Stimulated activated CD8-positive, alpha-beta memory T cell treated with anti-CD3 and anti-CD28 coated beads, Interleukin-15, amount 100 ng/mL, for 48 hours (primary cell): ENCODE measurements at places on chromosomes 4 and X.

DNA sequence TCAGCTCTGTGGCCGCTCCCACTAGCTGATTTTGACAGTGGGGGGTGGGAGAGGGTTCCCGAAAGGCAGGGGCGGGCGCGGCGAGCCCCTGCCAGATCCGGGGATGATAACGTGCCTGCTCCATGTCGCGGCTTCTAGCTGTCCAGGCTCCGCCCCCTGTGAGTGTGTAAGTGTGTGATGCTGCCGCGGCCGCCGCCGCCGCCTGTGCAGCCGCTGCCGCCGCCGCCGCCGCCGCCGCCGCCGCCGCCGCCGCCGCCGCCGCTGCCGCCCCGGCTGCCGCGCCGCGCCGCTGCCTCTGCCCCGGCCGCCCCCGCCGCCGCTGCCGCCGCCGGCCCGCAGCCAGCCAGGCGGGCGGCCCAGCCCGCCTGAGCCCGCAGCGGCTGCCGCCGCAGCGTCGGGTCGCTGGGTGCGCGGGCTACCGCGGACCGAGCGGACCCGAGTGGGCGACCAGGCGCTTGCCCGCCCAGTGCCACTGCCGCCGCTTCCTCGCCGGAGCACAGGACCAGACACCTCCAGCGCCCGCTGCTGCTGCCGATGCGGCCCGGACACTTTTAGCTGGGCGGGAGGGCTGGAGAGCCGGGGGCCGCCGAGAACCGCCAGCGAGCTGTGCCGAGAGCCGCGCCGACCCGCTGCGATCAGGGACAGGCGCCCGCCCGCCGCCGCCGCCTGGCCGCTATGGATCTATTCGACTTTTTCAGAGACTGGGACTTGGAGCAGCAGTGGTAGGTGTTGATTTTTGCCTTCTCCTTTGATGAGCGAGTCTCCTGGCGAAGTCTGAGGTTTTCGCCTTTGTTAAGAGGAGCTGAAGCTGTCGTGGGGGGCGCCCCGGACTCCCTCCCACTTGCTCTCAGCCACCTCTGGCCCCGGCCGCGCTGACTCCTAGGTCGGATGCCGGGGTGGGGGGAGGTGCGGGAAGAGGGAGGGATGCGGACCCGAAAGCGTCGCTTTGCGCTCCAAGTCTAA lies at the start of gene AFF2:
TSS of gene AFF2 (plus strand) at position 195 of the 963 bp plus-strand sequence. CDS start at position 676, 481 bp downstream.
- peak; percentile 20 for DNase-seq

- no peak for DNase-seq
Measured at GRCh38 chrX:72479324-72480274, 93.0 kb downstream of the HDAC8 start.

DNA sequence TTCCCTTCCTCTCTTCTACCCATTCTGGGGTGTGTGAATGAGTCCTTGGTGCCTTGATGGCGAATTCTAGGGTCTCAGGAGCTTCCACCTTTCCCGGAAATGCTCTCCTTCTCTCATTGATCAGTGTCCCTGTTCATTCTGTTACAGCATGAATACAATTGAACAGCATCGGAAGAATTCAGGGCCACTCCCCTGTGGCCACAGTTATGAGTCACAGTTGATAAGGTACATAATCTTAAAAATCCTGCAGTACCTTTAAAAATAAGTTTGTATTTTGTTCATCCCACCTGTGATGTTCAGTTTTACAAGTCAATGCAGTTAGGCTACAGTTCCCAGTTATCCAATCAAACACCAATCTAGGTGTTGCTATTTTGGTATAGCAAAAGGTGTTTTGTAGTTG lies 47.3 kb upstream of the FAM9A start:
- no peak for DNase-seq

GRCh38 chr4:155659176-155659575 lies 7.5 kb upstream of the GUCY1A1 start:
- no peak for DNase-seq

GRCh38 chr4:143241892-143242291 lies 57.2 kb downstream of the USP38 start:
- DNase-seq = no peak

- DNase-seq = no peak
Measured at GRCh38 chr4:69523385-69524132, 27.9 kb upstream of the UGT2B4 start.

DNA sequence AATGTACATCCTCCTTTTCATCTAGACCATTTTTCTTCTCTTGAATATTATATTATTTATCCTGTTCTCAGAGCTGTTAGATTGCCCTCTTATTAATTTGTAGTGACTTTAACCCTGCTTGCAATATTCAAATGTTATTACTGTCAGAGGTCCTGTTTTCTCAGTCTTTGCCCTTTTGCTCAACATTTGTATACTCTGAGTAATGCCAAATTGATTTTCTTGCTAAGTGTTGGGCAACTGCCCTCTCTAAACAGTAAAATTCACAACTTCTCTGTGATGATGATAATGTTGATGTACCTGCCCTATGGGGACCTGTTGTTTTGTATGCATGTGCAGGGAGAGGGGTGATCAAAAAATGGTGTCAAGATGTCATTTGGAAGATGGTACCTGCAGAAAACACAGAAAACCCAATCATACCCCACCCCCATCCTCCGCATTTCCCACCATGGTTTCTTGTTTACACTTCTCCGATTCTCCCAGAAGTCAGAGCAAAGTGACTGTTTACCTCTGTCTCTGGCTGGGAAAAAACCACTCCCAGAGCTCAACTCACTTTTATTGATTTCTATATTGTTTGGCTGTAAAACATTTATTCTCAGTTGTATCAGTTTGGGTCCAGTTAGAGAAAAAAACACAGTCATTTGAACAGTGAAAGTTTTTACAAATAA lies 694.0 kb downstream of the IL1RAPL1 start:
- DNase-seq = no peak

- DNase-seq = no peak
Measured at GRCh38 chr4:55012363-55013230, 112.8 kb downstream of the KDR start.

DNA sequence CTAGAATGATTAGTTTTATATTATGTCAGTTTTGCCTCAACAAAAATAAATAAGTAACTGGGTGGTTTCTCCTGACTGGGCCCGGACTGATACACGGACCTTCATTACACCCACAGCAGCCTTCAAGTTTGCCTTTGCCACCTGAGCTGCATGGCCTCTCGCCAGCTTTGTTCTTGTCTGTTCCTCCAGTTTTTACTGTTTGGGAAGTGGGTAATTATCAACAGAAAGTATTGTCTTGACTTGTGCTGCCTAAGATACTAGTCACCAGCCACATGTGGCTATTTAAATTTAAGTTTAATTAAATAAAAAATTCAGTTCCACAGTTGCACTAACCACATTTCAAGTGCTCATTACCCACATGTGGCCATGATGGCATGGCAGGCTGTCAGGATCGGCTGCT lies 74.7 kb upstream of the INTU start:
- DNase-seq = no peak

DNA sequence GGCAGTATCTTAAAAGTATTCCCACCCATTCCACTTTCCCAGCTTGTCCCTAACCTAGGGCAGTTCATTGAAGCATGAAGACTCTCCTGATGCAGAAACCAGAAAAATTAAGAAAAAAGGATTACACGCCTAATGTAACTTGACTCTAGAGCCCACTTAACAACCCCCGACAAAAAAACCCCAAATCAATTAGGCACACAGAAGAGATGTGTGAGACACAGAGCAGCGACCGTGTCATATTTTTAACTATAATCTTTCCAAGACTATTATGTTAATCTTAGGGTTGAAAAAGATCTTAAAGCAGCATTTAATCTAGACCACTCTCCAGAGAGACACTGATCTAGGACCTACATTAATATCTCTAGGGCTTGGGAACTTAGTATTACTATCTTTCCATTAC lies 1.3 kb downstream of the YTHDC1 start:
- no peak for DNase-seq

- no peak for DNase-seq
Measured at GRCh38 chr4:19375931-19376330, 875.8 kb upstream of the SLIT2 start.

DNA sequence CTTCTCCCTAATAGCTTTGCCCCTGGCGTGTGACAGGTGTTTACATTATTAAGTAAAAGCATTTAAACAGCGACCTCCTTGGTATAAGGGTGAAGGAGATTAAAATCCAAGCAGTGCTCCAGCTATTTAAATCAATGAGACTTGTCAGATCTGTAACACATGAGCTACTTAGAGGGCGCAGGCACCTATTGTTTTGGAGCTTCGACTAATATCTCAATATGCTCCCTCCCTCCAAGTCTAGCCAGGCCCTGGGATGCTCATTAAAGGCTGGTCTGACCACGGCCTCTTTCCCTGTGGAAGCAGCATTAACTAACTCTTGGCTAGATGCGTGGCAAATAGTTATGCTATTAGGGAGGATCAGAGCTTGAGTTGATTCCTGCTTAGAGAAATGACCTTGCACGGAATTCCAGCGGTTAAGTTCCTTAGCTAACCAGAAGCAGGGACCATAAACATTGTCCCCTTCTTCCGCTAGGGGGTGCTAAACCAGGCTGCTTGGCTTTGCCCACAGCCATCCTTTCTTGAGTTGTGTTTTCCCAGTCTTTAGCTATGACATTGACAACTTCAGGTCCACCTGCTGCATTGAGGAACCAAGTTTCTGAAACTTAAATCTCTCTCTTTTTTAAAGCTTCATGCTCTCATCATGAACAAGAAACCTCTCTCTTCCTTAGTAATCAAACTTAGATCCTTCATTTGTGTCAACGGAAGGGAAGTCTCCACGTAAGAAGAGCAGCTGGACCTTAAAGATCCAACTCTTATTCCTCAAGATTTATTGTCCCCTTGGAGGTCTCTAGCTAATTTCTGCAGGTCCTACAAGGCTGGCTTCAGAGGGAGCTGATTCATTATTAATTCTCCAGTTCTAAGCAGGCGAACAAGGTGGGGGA lies 80.7 kb upstream of the IGFBP7 start:
- DNase-seq = no peak

- DNase-seq = no peak
Measured at GRCh38 chr4:48986654-48987164, 634 bp downstream of the CWH43 start.

GRCh38 chr4:18881556-18881955 lies 860.0 kb upstream of the LCORL start:
- no peak for DNase-seq

DNA sequence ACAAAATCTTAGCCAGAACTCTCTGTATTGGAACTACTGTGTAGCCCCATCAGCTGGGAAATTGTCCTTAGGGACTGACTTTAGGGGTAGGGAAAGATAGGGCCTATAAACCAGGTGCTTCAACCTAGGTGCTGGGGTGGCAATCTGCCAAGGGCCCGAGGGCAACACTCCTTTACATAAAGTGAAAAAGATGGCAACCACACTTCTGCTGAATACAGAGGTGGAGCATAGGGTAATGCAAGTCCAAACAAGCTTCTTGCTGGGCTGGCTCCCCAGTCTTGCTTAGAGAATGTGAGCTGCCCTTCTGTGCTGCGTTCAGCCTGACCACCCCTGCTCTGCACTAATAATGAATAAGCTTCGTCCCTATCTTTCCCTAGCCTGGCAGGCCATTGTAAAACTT lies 9.8 kb downstream of the ZBTB33 start:
- no peak for DNase-seq

GRCh38 chr4:57504139-57504538 lies 394.0 kb upstream of the IGFBP7 start:
- DNase-seq = no peak

DNA sequence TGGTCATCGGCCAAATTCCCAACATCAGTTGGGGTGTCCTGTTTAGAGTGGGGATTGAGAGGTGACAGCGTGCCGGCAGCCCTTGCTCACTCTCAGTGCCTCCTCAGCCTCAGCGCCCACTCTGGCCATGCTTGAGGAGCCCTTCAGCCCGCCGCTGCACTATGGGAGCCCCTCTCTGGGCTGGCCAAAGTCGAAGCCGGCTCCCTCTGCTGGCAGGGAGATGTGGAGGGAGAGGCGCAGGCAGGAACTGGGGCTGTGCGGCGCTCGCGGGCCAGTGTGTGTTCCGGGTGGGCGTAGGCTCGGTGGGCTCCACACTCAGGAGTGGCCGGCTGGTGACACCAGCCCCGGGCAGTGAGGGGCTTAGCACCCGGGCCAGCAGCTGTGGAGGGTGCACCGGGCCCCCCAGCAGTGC lies 7.1 kb upstream of the CENPU start:
- DNase-seq = no peak

- DNase-seq = no peak
Measured at GRCh38 chr4:116005806-116006088, 892.3 kb upstream of the NDST4 start.

GRCh38 chr4:156098805-156099204 lies 145.1 kb upstream of the CTSO start:
- no peak for DNase-seq

- no peak for DNase-seq
Measured at GRCh38 chrX:142251202-142251601, 46.1 kb upstream of the MAGEC2 start.

- DNase-seq = no peak
Measured at GRCh38 chrX:71533851-71534561, 1.1 kb downstream of the OGT start.

DNA sequence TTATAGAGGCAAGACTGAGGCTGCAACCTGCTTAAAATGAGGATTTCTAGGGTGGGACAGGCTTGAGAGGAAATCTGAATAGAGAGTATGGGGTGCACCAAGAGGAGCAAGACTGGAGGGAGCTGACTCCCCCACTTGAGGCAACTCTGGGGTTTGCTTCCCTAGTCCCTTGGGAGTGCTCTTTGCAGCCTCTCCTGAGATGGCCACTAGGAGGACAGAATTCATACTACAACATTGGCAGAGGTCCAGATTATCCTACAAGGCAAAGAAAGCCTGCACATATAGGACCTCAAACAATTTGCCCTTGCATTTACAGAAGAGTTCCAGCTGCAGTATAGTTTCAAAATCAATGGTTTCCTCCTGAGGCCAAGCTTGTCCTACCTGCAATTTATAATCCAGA lies 830.9 kb downstream of the TECRL start:
- DNase-seq = no peak

- DNase-seq = no peak
Measured at GRCh38 chrX:153889123-153889522, 3.1 kb upstream of the L1CAM start.

DNA sequence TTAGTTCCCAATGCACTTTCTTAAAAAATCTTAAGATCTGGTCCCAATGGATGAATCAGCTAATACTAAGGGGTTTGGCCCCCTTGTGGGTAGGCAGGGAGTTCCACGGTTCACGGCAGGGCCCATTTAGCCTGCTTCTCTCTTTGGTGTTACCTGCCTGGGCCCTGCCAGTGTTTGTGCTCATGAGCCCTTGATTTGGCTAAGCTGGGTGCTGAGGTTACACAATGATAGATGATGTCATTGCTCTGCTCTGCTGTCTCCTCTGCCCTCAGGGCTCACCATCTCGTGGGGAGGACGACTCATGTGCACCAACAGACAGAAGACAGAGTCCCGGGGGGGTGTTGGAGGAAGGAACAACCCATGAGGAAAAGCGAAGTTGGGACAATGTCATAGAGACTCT lies 24.4 kb downstream of the RTL5 start:
- DNase-seq = no peak
